ENCODE measurements at places on chromosomes 11 and 22. TPM values are rescaled to one million over a fixed set of nuclear protein-coding genes. Genes with fewer than 3 reads are reported as not detected.
A peak's percentile ranks its signal among the peaks of the same experiment; 100 is the strongest.

DNA sequence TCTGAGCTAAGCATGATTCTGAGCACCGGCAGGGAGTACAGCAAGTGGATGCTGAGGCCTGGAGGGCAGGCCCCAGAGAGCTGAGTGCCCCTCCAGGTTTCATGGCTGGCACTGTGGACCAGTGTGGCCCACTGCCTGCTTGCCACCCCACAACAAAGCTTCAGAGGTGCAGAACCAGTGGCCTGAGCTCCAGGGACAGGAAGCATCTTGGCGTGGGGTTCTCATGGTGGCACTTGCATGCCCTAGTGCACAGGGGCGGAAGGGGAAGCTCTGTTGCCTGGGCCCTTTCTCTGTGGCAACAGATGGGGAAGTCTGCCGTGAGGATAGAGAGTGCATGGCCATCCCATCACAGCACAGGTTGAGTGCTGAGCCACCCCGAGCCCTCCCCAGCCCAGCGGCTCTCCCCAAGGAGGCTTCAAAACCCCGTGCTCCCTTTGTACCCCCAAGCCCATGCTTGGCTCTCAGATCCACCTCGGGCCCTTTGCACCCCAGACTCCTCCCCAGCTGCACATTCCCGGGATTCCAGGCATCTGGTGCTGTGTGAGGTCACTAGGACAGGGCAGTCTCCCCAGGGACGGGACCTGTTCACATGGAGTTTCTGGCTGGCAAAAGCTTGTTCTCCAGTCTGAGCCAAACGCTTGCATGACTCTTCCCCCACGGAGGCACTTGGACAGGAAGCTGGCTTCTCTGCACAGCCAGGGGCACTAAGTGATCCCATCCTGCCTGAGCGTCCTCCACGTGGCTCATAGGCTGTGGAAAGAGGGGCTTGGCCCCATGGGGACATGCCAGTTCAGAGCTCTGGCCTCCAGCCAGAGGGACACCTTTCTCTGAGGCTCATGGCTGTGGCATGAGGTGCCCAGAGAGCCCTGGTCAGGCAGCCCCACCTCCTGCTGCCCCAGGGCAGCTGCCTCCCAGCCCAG, 4.2 kb downstream of the SLC25A1 start:
- no peak for DNase-seq

- DNase-seq = no peak
Observed at GRCh38 chr11:134656861-134657540, 245.0 kb upstream of the B3GAT1 start.

DNA sequence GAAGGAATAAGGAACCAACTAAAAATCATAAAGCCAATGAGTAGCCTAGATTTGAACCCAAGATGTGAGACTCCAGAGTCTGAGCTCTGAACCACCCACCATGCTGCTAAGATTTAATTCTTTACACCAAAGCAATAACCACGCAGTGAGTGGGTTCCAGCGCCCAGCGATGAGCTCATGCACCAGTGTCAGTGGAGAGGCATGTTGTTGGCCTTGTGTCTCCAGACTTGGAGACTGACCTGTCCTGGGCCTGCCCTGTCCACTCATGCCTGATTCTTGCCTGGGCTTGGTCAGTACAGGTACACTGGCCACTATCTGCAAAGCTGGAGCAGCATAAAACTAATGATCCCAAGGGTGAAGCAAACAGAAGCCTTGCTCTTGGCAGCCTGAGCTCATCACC, 53.9 kb upstream of the TIMP3 start:
- DNase-seq = no peak

WBP2NL gene
- 0.22 TPM for polyA plus RNA-seq

CYP2D6 gene
- polyA plus RNA-seq = 0.77 TPM

IGLL1 gene
- not detected for polyA plus RNA-seq

DNA sequence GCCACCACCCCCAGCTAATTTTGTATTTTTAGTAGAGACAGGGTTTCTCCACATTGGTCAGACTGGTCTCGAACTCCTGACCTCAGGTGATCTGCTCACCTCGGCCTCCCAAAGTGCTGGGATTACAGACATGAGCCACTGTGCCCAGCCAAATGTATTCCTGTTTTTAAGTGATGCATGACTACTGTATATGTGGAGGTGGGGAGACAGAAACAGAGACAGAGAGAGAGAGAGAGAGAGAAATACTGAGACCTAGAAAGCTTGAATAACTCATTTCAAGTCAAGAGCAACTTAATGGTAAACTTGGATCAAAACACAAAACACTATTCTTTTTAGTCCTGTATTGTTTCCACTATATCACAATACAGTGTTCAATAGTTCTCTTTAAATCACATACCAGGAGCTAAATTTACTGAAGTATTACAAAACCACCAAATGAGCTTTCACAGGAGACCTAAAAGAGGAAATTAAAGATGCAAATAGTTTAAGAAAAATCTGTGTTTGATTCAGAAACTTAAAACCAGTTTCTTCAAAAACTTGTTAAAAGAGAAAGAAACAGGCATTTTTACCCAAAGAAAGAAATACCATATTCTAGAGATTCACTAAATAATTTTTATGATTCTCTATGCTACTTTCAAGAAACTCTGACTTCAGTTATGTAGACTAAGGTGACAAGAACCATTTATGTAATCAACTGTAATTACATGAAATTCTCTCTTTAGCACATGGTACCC, 188.7 kb downstream of the ETS1 start:
- DNase-seq = no peak

GRCh38 chr11:97742717-97743116, 1278.0 kb upstream of the CNTN5 start:
- DNase-seq = no peak

GRCh38 chr11:61834278-61835048, 6.4 kb downstream of the FADS2 start:
- no peak for DNase-seq

- peak; percentile 26 for DNase-seq
Observed at GRCh38 chr11:33778675-33779074, 4.4 kb upstream of the FBXO3 start.

- DNase-seq = no peak
Observed at GRCh38 chr11:117313091-117313490, 3.0 kb downstream of the BACE1 start.

GRCh38 chr22:20773793-20774212, at the start of gene SERPIND1:
TSS of gene SERPIND1 (plus strand) at chr22:20774113. CDS start at chr22:20779313, 5,200 bp downstream.
- DNase-seq = no peak

DNA sequence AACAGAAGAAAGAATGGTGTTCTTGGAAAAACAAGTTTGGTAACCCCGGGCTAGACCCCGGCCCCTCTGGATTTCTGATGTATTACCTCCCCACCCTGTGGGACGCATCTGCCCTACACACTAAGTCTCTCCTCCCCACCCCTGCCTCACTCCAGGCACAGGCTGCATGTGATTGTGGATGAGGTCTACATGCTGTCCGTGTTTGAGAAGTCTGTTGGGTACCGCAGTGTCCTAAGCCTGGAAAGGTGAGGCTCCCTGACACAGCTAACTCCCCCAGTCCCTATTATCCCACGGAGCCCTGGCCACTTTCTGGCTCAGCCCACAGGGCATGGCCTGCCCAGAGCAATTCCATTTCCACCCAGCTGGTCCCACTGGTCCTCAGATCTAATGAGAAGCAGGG, 13.3 kb downstream of the ACCS start:
- no peak for DNase-seq

RAB38 gene
- polyA plus RNA-seq = 6.9 TPM

GRCh38 chr22:29315286-29316140, at the start of gene RASL10A:
TSS of gene RASL10A (minus strand) at chr22:29315697. CDS start at chr22:29315246, 451 bp downstream.
- no peak for DNase-seq

- no peak for DNase-seq
Observed at GRCh38 chr11:76668362-76669155, 2.0 kb downstream of the LRRC32 start.

DNA sequence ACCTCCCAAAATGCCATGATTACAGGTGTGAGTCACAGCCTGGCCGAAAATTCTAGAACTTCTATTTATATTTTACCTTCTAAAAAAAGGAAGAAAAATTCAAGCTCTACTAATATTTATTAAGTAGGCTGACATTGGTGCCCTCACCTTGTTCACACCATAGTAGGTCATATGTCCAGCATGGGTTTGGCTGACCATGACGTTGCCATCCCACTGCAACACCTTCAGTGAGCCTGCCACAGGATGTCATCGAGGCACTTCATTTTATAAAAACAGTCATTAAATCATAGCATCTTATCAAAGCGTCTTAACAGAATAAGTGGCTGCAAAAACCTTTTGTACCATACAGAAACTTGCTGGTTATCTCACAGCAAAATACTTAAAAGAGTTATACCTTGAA, 58.3 kb downstream of the LRRC32 start:
- no peak for DNase-seq

TRIM49 gene
- not detected for polyA plus RNA-seq

GRCh38 chr11:32233928-32234327, 143.1 kb downstream of the RCN1 start:
- DNase-seq = no peak

- DNase-seq = no peak
Observed at GRCh38 chr11:7512525-7513233, 1.1 kb upstream of the PPFIBP2 start.

FOSL1 gene
- polyA plus RNA-seq = 8.2 TPM

GTSE1 gene
- 12.2 TPM for polyA plus RNA-seq

GRCh38 chr11:115476463-115477286, 27.5 kb downstream of the CADM1 start:
- no peak for DNase-seq

POU2AF3 gene
- polyA plus RNA-seq = not detected

SLC37A2 gene
- polyA plus RNA-seq = 0.75 TPM

HEPN1 gene
- not detected for polyA plus RNA-seq

MFNG gene
- not detected for polyA plus RNA-seq

DNA sequence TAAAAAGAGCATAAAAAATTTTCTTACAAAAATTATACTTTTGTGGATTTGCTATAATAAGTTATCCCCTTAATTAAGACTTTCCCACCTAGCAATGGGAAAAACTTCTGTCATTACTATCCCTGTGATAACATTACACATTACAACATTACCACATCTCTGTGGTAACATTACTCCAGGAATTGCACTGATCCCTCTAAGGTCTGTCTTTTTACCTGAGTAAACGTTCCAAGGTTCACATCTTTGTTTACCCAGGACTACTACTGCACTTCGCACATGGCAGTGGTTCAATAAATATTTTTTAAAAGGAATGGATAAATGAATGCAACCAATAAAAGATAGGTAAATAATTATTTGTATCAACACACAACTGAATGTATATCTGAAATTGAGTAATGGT, 92.4 kb upstream of the NOX4 start:
- DNase-seq = no peak

NECTIN1 gene
- 1.7 TPM for polyA plus RNA-seq

DNA sequence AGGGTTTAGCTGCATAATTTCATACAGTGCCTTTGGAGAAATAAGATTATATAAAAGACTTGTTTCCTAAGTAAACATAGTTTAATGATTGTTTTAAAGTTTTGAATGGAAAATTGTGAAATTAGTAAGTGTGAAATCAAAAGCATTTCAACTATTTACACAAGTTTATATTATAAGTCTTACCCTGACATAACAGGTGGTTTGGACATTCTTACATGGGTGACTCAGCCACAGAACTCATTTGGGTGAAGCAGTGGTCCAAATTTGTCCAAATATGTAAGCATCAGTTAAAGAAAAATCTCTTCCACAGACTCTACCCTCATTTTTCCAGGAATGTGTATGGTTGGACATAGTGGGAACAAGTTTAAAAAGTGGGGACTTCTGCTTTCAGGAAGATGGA, 68.0 kb downstream of the USP47 start:
- peak; percentile 35 for DNase-seq

YWHAH gene
- polyA plus RNA-seq = 140 TPM

- no peak for DNase-seq
Observed at GRCh38 chr11:123580557-123581275, 73.7 kb downstream of the SCN3B start.

B4GALNT4 gene
- polyA plus RNA-seq = 5.4 TPM

GRCh38 chr11:32820497-32820896, 9.2 kb upstream of the PRRG4 start:
- DNase-seq = no peak

DNA sequence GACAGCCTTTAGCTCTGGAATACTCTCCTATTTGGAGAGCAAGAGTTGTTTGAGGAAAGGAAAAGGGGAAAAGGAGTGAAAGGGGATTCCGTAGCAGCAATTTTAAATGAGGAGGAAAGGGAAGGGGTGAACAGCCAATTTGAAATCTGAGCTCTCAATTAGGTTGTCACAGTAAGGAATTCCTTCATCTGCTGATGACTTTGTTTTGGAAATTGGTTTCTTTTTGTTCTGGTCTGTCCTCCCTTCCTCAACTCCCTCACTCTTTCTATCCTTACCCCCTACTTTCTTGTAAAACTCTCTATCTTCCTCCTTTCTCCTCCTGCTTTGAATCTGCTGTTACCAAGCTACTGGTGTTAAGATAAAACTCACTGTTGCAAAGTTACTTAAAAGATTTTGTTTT, 1155.6 kb downstream of the DLG2 start:
- no peak for DNase-seq

MAJIN gene
- not detected for polyA plus RNA-seq

LRRC55 gene
- polyA plus RNA-seq = not detected

DNA sequence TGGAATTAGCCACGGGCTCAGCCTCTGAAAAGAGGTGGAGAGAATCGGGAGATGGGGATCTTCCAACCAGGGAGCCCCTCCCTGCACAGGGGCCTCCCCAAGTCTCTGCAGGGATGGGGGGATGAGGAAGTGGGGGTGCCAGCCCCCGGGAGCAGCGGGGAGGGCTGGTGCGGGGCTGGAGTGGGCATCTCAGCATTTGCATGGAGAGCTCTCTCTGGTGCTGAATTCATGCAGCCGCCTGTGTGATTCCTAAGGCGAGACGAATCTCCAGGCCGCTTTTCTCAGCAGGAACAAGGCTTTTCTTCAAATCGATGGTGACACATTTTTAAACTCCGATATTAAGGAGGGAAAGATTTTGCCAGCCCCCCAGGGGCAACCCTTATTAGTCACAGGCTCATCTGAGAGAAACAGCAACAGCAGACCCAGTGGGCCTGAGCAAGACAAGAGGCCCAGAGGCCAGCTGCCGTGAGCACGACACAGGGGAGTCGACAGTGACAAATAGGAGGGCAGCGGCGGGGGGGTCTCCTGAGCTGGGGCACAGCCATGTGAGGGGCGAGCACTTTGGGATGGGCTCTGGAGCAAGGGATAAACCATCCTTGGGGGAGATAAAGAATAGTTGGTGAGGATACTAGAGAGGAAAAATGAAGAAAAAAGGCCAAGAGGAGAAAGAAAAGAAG, 29.0 kb downstream of the MACROD1 start:
- DNase-seq = no peak

FAM89B gene
- 56.9 TPM for polyA plus RNA-seq

GRCh38 chr11:93967258-93967657, 53.9 kb upstream of the HEPHL1 start:
- no peak for DNase-seq

IL17REL gene
- not detected for polyA plus RNA-seq

PSMC3 gene
- polyA plus RNA-seq = 187 TPM

ANKK1 gene
- polyA plus RNA-seq = not detected
